Muscle of arm (tissue), 14 donors: ENCODE measurements at places on chromosomes 11 and 22. TPM values are rescaled to one million over a fixed set of nuclear protein-coding genes. Genes with fewer than 3 reads are reported as not detected.

- DNase-seq: no peak
Measured at GRCh38 chr11:93623920-93624319, 37.6 kb upstream of the CEP295 start.

- DNase-seq: no peak
Measured at GRCh38 chr11:119192111-119192510, 6.8 kb downstream of the NHERF4 start.

GRCh38 chr11:77424644-77425043, 49.2 kb downstream of the PAK1 start:
- no peak for DNase-seq

POU2AF3 gene
- polyA plus RNA-seq: 3.1 TPM
